Thoracic aorta endothelial cell (primary cell): ENCODE measurements at places on chromosomes 2 and 18. TPM values are rescaled to one million over a fixed set of nuclear protein-coding genes. Genes with fewer than 3 reads are reported as not detected.

The KLHL30 gene
- not detected in 2 replicates for total RNA-seq

The GAREM2 gene
- total RNA-seq: 1.1 TPM in 2 replicates

The LOXL3 gene
- total RNA-seq: 0.72 and 0.93 TPM in 2 replicates

The REG1B gene
- total RNA-seq: not detected in 2 replicates

The GALNT1 gene
- 351 and 359 TPM in 2 replicates for total RNA-seq
